Left forelimb (tissue), 1 donor: ENCODE measurements at places on chromosomes 2 and 18.
A peak's percentile ranks its signal among the peaks of the same experiment; 100 is the strongest.

DNA sequence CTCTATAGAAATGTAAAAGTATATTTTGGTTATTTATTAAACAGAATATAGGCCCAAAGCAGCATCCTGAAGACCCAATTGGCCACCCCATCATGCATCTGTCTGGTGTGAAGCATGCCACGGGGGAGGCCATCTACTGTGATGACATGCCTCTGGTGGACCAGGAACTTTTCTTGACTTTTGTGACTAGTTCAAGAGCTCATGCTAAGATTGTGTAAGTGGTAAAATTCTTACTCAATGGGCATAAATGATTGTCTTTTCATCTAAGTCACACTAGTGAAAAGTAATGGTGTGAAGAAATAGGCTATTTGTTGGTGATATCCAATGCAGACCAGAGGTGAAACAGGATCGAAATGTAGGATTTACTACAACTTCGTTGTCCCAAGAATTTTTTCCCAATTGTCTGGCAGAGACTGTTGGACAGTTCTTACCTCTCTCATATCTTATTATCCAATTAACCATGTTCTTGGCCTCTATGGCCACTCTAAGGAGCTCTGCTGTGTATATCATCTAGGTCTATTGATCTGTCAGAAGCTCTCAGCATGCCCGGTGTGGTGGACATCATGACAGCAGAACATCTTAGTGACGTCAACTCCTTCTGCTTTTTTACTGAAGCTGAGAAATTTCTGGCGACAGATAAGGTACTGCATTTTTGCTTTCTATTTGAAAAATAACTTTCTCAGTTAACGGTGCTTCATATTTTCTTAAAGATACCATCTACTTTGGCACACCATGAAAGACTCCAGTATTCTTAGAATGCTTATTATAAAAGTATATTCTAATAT is 35.0 kb downstream of the AOX1 start:
- DNase-seq, result no peak

DNA sequence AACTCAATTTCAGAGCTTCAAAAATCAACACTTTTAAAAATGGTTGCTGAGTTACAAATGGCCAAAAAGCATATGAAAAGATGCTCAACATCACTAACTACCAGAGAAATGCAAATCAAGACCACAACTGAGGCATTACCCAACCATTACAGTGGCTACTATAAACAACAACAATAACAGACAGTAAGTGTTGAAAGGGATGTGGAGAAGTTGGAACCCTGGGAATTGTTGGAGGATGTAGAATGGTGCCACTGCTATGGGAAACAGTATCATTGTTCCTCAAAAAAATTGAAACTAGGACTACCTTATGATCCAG is 173.3 kb upstream of the SPRED2 start:
- DNase-seq, result no peak

GRCh38 chr2:8548619-8549150 is 133.2 kb upstream of the ID2 start:
- DNase-seq, result peak; percentile 53

- DNase-seq, result no peak
These were observed 199.9 kb downstream of the BCL2 start for GRCh38 chr18:63119647-63120046.

DNA sequence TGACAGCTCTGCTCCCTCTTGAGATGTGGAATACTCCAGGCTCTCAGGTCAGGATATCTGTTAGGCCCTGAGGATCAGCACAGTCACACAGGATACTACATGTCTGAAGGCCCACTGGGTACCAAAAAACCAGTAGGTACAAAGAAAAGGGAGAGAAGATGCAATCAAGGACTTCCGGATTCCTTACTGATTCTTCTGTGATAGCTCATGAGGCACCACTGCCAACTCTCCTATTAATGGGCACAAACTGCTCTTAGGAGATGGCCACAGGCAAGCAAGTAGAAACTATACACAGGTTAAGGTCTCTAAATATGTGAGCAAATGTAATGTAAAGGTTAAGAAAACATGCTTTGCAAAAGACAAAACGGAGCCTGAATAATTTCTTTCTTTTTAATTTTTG is 3.5 kb downstream of the TMEM127 start:
- no peak for DNase-seq

GRCh38 chr2:131394147-131394931 is 30.4 kb upstream of the RAB6D start:
- DNase-seq, result no peak

- DNase-seq, result no peak
These were observed 77.5 kb downstream of the NDUFA10 start for GRCh38 chr2:239947729-239948045.

GRCh38 chr2:109632158-109632789 is 18.1 kb downstream of the SOWAHC start:
- DNase-seq, result no peak

DNA sequence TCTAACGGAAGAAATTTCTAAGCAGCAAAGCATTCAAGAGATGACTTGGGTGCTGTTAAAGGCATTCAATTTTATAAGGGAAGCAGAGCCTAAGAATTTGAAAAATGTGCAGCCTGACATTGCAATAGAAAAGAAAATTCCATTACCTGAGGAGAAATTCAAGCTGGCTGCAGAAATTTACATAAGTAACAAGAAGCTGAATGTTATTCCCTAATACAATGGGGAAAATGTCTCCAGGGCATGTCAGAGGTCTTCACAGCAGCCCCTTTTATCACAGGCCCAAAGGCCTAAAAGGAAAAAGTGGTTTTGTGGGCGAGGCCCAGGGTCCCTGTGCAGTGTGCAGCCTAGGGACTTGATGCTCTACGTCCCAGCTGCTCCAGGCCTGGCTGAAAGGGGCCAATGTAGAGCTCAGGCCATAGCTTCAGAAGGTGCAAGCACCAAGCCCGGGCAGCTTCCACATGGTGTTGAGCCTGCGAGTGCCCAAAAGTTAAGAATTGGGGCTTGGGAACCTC is 306.7 kb downstream of the RDH14 start:
- DNase-seq, result no peak

DNA sequence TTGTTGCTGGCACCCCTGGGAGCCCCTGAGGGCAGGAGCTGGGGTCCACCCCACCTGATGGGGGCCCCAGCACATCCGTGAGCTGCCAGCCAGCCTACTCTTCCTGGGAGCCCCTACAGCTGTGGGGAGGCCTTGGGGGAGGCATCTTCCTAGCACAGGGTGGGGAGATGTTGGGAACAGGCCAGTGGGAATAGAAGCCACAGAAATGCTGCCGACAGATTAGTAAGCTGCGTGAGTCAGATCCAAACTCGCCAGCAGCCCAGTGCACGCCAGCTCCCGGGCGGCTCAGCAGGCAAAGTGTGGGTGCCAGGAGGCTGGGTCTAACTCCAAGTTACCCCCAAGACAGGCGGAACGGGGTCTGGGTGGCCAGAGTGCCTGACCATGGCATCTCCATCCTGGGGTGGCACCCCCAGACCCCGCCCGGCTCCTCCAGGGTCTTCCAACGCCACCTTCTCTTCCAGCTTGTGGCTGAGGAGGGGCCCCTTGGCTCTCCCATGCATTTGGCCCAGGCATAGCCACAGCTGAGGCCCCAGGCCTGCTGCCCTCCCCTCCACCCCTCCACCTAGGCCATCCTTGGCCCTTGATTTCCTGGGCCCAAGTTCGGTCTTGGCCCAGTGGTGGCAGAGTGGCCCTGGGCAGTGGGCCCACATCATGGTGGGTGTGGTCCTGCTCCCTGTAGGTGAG is 15.3 kb downstream of the CROCC2 start:
- DNase-seq, result peak; percentile 67

- no peak for DNase-seq
These were observed 214.5 kb downstream of the TMEM182 start for GRCh38 chr2:102975996-102976975.

DNA sequence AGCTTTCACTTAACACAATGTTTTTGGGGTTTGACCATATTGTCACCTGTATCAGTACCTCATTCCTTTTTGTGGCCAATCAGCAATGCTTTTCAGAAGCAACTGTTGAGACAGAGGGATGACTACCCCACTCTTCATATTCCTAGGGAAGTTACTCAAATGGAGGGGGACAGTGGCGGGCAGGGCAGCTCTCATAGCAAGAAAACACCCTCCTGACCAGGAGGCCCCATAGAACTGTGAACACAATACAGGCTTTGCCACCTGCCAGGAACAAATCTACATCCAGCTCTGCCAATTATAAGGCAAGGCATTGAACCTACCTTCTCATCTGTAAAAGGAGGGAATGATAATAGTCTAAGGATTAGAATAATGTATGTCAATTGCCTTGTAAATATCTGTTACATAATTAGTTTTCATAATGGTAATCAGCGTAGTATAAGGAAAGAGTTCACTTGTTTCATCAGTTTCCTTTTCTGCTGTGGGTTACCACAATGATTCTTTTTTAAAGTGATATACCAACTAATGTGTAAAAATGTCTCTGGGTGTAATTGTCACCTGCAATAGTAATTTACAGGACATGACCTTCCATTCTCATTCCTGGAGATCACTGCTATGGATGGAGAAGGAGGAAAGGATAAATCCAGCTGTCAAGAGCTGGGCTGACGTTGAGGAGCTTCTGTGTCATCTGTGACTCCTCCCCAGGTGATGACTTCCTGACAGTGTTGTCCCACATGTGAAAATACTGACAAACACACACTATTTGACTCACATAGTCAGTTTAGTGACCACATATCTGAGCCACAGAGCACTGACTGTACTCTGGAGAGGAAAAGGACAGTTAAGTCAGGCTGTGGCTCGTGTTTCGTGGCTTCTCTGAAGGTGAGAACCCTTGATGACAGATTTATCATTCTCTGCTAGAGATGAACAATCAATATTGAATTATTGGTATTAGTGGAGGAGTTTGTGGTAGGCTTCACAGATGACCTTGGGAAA is 13.5 kb downstream of the ALPK2 start:
- no peak for DNase-seq

DNA sequence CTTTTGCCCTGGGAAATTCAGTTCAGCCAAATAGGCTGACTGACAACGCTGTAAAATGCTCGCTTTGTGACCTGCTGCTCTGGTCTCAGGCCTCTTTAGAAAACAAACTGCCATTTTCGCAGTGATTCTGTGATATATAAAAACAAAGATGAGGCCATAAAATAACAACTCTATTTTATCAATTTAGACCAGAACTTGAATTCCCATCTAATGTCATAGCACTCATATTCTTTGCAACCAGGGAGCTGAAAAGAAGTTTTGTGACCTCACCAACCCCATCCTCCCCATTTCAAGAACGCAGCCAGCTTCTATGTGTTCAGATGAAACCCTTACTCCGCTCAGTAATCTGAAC is 40.3 kb downstream of the TCF4 start:
- DNase-seq, result no peak

DNA sequence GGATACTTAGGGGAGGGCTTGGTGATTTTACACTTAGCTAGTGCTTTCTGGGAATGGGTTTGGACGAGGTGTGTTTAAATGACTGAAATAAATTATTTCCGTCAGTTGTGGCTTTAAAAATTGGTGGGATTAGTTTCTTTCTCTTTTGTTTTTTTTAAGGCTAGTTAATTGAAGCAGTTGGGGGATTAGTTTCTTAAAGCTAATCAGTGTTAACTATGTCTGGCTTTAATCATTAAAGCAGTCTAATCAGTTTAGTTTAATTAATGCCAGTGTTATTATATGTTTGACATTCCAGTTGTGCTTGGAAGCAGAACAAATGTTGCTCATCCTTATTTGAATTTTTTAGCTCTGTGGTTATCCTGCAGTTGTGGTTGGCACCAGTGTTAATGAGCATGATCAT is 10.2 kb downstream of the MTA3 start:
- DNase-seq, result no peak

- no peak for DNase-seq
These were observed 40.8 kb downstream of the RNF152 start for GRCh38 chr18:61851940-61852451.

GRCh38 chr2:20516291-20516645 is 69.4 kb downstream of the RHOB start:
- no peak for DNase-seq

DNA sequence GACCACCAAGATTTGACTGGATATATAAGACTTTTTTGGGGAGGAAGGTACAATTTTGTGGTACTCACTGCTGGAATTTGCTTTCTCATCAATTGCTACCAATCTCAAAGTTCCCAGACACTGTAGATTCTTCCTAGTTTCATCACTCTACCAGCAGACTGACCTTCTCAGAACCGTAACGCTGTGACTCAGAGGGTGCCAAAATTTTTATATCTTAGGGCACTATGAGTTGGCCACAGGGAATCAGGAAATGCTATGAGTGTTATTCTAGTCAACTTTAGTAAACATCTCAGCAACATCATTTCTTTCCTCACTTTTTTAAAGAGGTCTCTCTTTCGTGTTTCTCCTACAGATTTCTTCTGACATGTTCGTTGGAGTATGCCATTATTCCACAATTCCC is 499.0 kb downstream of the TMX3 start:
- no peak for DNase-seq

GRCh38 chr2:169961911-169962310 is 134.7 kb downstream of the UBR3 start:
- no peak for DNase-seq

GRCh38 chr18:45662468-45662867 is 47.2 kb downstream of the SLC14A2 start:
- DNase-seq, result no peak

GRCh38 chr18:12026562-12026961 is 45.3 kb downstream of the IMPA2 start:
- DNase-seq, result no peak

- DNase-seq, result no peak
These were observed at the start of gene OR6B2 for GRCh38 chr2:240030379-240031094. Gene OR6B2 (minus strand): TSS chr2:240030429. CDS start chr2:240030429, 0 bp downstream.

- no peak for DNase-seq
These were observed 151.6 kb upstream of the CAPN13 start for GRCh38 chr2:30958918-30959265.

DNA sequence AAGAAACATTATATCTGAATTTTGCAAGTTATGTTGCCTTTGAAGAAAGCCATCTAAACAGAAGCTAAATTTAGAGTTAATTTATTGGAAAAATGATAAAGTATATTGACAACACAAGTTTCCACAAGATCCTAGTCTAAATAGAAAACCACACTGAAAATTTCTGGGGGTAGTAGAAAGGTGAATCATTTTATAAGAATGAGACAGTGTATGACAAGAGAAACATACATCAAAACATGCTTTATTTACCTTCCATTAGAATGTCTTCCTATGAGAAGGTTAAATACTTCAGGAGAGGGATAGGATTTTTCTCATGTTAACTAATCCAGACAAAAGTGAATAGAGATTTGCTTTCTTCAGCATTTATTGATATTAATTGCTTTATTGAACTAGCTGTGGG is 1389.8 kb upstream of the ZEB2 start:
- DNase-seq, result no peak

- DNase-seq, result no peak
These were observed 177.9 kb downstream of the TPGS2 start for GRCh38 chr18:36650906-36651305.

DNA sequence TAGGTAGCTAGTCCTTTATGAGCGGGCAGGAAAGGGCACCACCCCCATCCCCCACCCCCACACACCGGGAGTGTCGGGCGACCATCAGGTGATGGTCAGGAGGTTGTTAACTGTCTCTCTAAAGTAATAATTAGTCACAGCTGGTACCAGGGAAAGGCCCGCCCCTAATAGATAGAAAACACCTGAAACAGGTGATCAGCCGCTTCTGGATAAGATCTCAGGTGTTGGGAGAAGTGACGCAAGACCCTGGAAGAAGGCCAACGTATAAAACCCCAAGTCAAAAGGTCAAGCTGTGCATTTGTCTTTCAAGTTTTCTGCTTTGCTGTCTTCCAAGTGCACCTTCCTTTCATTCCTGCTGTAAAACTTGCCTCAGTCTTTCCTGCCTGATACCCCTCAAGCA is 59.6 kb upstream of the LINC00305 start:
- no peak for DNase-seq
